Vagina (tissue), 2 donors: ENCODE measurements at places on chromosomes 13 and 19.

- no peak for DNase-seq
These were observed 463 bp upstream of the GPC6 start for GRCh38 chr13:93226065-93226622.

DNA sequence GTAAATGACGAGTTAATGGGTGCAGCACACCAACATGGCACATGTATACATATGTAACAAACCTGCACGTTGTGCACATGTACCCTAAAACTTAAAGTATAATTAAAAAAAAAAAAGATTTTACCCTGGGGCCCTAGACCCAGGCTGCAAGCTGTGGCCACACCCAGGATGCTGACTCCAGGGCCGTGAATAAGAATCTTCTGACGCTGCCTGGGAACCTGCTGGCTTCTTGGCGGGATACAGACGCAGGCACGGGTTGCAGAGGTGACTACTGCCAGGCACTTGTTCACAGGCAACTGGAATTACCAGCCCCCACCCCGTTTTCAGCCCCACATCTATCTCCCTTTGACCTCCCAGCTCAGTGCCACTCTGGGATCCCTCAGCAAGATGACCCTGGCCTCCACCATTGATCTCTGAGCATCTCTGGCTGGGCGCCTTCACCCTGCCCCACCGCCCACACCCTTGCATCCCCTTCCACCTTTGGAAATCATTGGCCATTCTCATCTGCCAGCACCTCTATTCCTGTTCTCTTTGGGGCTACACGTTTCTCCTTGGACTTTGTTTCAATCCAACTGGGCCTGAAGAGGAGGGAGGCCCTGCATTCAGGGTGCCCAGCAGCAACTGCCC, 21.1 kb upstream of the CFAP97D2 start:
- DNase-seq, result no peak

- DNase-seq, result no peak
These were observed 4.9 kb downstream of the KBTBD6 start for GRCh38 chr13:41127701-41128100.

GRCh38 chr13:80821466-80821865, 480.5 kb upstream of the SPRY2 start:
- no peak for DNase-seq

DNA sequence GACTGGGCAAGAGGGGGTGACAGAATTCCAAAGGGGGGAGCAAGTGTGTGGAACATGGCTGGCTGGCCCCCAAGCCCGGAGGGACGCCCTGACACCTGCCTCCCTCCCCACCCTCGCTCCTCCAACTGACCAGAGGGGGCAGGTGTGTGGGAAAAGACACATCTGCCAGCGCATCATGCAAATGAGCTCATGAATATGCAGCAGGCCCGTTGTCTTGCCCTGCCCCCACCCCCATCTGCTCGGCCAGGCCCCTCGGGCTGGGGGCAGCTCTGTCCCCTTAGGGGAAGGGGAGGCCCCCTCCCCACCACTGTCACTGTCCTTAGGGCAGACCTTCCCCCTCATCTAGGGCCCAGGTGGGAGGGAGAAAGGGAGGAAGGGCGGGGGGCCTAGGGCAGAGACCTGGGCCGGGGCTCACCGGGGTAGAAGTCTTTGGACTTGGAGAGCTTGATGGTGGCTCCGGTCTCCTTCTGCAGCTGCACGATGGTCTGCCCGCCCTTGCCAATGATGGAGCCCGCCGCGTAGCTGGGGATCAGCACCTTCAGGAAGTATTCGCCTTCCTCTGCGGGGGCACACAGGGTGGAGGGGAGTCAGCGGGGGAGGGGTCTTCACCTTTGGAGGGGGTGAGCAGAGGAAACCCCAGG, 12.9 kb downstream of the NOVA2 start:
- DNase-seq, result no peak

GRCh38 chr19:50713556-50714236, 5.9 kb downstream of the SHANK1 start:
- no peak for DNase-seq

DNA sequence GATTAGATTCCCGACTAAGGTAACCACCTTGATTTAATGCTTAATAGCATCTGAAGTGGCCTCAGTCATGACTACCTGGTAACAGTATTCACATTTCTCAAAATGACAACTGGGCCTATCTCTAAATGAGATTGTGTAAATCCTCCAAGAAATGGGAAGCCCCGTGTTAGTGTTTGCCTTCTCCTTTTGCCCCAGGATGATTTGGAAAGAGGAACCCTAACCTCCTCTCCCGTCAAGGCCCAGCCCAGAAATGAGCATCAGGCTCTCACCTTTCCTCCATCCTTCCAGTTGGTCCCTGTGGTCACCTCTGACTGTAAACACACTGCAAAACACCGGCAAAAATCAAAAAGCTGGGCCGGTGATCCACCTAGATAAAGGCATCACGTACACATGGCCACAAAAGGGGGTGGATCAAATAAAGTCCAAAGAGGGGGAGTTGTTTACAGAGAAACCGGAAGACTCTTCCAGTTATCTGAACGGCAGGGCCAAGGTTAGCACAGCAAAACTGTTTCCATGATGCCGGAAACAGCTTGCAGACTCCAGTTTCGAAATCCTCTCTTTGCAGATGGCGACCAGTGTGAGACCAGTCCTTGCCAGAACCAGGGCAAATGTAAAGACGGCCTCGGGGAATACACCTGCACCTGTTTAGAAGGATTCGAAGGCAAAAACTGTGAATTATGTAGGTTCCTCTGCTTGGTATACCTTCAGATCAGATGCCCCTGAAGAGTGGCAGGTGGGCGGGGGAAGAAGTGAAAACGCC, 16.4 kb downstream of the F10 start:
- DNase-seq, result no peak

GRCh38 chr19:41720103-41720502, 11.7 kb downstream of the CEACAM5 start:
- no peak for DNase-seq

- DNase-seq, result no peak
These were observed 9.6 kb downstream of the ZNF426 start for GRCh38 chr19:9528757-9529336.

DNA sequence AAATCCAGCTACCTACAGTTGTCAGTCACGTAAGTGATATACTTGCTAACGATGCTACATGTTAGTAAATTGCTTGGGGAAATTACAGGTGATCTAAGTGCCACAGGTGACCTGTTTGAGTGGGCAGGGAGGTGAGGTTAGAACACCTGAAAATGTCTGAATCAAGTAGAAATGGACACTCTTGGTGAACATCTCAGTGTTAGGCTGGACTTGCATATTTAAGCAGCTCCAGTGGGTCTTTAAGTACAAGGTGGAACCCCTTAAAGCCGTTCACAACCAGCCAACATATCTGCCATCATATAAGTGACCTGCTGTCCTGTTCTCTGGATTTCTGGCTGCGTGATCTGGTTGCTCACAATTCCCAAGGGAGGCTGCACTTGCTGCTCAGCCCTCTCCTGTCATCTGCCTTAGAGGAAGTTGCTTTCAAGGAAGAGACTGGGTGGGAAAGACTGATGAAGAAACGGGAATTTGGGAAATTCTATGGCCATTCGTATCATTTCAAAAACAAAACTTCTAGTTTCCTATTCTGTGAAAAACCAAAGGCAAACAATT, 244.0 kb downstream of the DCLK1 start:
- DNase-seq, result no peak

DNA sequence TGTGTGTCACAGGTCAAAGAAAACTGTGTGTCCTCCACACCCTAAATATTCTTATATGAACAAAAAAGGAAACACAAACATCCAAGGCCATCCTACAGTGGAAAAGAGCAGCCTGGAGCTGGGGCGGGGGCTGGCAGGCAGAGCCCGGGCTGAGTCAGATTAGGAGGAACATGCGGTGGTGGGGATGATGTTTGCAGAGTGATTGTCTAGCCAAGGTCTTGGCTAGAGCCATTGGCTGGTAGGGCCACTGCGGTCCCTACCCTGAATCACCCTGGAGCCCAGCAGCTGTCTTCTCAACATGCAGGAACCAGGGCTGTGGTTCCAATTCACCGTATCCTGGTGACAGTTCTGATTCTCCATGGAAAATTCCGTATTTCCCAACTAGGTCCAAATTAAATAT, 439.5 kb downstream of the FGF9 start:
- DNase-seq, result no peak

GRCh38 chr13:74747186-74747955, 613.2 kb upstream of the KLF12 start:
- DNase-seq, result no peak

- DNase-seq, result no peak
These were observed 156.6 kb downstream of the TM9SF2 start for GRCh38 chr13:99657848-99658260.

DNA sequence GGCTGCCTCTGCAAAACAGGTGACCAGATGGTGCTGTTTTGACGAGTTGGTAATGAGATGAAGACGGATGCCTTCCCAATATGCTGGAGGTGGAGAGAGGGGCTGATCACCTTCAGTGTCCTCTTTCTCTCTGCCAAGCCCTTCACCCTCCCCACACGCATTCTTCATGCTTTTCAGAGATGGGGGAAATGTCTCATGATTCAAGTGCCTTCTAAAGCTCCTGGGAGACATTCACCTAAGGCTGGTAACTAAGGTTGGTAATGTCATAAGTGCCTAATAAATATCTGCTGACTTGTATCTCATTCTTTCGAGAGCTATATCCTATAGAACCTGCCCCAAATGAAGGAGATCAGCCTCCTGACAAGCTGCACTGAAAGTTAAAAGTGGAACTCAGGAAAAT, 86.2 kb upstream of the MBNL2 start:
- DNase-seq, result no peak

DNA sequence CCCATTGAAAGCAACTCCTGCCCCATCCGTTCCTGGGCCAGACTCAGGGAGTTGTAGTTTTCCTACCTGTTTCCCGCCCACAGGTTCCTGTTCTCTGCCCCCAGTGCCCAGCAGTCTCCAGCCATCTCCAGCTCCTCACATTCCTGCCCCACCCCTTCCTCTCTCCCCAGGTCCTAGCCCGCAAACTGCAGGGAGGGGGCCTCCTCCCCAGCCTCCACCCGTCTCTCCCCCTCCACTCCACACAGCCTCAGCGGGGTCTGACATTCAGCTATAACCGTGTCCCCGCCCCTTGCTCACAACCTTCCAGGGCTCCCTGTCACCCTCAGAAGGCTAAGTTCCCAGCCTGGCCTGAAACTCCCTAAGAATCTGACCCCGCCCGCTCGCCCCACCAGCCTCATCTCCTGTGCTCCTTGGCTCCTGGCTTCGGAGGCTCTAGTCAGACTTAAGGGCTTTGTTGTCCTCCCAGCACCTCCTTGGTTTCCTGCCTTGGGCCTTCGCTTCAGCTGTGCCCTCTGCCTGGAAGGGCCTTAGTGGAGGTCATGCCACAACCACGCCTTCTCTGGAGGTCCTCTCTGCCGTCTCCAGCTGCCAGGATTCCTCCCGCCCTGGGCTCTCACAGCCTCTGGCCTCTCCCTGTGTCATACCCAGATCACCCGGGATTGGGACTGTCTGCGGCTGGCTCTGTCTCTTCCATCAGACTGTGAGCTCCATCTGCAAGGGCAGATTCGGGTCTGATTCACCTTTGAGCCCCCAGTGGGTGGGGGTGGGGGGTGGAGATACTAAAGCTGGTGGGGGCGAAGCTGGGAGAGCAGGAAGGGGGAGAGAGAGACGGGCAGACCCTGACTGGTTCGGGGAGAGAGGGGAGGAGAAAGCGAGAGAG, 5.1 kb upstream of the SPACA6 start:
- no peak for DNase-seq

DNA sequence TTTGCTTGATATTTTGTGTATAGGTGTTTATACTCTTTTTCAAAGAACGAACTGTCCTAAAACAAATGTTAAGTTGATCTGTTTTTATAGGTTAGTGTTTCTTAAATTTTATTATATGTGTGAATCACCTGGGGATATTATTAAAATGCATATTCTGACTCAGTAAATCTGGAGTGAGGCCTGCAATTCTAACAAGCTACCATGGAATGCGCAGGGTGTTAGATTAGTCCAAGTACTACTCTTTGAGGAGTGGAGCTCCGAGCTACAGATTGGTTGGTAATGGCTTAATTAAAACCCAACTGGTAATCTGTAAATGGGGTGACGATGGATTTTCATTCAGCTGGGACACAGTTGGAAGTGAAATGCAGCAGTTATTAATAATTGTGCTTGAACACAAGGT, 214.1 kb upstream of the UFM1 start:
- DNase-seq, result no peak
